ENCODE measurements at places on chromosomes 11 and 22.

- no peak for DNase-seq
These were observed 18.7 kb upstream of the PPFIA1 start for GRCh38 chr11:70251659-70252321.

GRCh38 chr11:123221096-123221561 is 26.1 kb upstream of the CLMP start:
- no peak for DNase-seq

GRCh38 chr22:20436768-20437612 is 635 bp downstream of the SCARF2 start:
- DNase-seq, result no peak

DNA sequence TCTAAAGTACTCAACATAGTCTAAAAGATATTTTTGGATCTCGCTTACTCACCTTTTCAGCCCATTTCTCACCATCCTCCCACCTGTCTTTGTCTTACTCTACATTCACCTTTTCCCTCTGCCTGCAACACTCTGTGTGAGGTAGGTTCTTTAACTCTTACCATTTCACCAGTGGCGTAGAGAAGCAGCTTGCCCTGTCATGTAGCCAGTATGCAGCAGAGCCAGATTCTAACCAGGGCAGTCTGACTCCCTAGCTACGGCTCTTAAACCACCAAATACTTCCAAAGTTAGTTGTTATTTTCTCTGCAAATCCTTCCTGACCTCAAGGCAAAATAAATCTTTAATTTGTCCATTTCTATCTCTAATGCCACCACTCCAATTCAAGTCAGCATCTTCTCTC is 7.5 kb downstream of the ALG8 start:
- DNase-seq, result no peak

- DNase-seq, result no peak
These were observed 79.4 kb upstream of the NAV2 start for GRCh38 chr11:19633276-19633675.

DNA sequence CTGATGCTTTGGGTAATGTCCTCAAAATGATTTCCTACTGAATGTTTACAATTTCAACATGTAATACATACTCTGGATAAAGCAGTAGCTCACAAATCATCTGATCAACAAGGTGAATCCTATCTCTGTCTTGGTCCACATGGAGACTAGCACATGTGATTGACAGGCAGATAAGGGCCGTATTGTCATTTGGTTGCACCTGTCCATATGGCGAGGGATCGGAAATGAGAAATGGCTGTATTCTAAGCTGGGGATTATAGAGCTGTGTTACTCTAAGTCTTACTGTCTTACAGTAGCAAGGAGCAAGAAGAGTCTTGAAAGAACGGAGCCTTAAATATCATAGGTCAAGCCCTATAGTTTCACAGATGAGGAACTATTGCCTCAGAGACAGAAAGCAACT is 55.7 kb downstream of the APIP start:
- no peak for DNase-seq

DNA sequence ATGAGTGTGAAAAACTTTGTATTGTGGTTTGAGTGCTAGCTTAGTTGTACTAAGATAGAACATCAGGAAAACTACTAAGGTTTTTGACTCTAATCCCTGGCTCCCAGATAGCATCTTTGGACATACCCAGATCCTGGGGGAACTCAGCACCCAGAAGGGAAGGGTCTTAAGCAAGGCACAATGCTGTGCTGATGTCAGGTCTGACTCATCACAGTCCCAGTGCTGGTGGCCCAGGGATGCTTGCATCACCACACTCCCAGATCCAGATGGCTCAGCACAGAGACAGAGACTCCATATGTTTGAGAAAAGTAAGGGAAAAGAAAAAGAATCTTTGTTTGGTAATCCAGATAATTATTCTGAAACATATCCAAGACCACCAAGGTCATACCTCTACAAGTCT is 18.3 kb upstream of the OR56A3 start:
- no peak for DNase-seq

DNA sequence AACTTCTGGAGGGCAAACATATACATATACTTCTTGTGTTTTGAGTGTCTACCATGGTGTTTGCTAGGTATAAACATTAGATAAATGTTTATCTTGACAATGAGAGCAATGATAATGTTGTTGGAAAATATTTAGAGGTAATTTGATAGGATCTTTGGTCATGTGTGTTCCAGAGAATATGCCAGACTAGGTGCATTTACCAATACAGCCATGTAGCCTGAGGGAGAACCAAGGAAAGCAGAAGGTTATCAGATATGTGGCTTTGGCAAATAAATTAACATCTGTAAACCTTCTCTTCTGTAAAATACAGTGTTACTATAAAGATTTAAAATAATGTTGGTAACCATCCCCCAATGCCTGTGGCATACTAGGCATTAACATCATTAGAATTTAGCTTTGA is 226.8 kb downstream of the C11orf87 start:
- no peak for DNase-seq

All from hypothalamus (tissue), 51 donors.